ENCODE measurements at places on chromosomes 12 and 14.

DNA sequence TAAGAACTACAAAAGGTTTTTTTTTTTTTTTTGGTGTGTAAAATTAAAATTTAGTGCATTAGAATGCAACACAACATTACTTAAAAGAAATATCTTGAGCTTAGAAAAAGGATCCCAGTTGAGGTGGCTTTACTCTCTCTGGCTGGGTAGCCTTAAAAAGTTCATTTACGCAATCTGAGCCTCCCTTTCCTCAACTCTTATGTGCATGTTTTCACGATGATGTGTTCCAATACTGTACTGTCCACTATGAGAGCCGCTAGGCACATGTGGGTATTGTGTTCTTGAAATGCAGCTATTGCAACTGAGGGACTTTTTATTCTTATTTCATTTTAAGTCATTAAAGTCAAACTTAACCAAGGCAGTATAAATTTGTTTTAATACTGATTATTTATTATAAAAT lies 460.9 kb upstream of the SYT1 start:
- no peak for DNase-seq

- DNase-seq = no peak
Observed at GRCh38 chr12:93552427-93552826, 20.0 kb upstream of the SOCS2 start.

DNA sequence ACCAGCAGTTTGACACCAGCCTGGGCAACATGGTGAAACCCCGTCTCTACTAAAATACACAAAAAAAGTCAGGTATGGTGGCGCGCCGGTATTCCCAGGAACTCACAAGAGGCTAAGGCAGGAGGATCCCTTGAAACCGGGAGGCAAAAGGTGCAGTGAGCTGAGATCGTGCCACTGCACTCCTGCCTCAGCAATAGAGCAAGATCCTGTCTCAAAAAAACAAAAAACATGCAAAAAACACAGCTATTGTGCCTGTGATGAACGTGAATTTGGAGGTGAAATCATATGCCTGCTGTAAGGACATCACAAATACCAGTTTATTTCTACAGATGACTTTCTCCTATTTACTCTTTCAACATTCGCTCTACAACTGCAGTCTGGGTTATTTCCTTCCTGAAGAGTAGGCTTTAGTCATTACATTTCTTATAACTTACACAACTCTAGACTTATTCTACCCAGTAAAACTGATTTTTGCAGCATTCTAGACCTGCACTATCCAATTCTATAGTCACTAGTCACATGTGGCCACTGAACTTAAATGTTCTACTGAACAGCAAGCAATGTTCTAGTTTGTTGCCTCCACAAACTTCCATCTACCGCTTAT lies 48.3 kb downstream of the HNRNPC start:
- no peak for DNase-seq

DNA sequence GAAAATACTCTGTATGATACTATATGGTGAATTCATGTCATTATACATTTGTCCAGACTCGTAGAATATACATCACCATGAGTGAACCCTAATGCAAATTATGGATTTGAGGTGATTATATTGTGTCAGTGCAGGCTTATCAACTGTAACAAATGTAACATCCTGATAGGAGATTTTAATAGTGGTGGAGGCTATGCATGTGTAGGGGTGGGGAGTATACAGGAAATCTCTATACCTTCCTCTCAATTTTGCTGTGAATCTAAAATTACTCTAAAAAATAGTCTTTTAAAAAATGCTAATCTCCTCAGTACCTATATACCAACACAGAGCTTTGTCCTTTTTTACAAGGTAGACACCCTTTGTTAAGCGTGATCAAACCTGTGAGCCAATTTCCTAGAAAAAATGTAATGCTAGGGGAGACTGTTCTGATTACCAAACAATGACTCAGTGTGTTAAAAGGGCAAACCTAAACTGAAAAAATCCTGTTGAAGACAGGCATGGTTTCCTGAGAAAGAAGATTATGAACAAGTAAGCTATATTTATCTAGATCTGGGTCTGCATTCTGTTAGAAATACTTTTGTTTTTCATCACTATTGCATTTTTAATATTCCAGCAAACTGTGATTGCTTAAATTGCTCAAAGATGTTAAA lies 170.9 kb downstream of the DUSP6 start:
- no peak for DNase-seq

GRCh38 chr12:126030573-126030972 lies 965.3 kb downstream of the AACS start:
- DNase-seq = no peak

DNA sequence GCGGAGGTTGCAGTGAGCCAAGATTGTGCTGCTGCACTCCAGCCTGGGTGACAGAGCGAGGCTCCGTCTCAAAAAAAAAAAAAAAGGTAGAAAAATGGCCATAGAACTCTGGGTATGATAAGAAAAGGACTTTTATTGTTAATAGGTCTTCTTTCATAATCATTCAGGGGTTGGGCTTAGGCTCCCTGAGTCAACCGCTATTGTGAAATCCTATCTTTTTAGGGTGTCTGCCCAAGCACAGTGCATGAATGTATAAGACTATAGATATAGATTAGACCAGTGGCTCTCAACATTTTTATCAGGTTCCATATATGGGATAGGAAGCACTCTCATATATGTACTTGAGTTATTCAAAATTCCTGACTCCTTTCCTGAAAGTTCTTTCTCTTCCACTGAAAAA lies 48.7 kb upstream of the USP15 start:
- DNase-seq = no peak

DNA sequence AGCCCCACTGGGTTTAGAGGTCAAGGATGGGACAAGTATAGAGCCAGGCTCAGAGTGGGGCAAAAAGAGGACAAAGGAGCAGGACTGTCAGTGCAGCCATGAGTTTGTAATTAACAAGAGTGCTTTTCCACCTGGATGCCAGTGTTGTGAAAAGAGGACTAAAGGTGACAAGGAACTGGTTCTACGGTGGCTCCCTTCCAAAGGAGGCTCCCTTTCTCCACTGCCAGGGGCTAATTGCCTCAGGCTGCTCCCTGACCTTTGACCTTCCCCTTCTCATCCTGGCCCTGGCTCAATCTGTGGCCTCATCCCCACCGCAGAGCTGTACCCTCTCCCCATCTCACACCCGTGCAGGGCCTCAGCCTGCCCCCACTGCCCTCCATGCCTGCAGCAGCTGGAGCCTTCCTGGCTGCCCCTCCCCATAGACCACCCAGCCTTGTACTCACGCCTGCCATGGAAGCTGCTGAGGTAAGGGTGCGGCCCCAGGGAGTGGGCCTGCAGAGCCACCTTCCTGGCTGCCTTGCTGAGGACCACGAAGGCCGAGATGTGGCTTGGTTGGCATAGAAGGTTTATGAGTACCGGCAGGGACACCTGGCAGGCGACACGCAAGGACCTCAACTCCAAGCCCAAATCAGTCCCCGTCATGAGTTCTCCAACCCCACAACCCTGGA lies 24.8 kb upstream of the FKBP4 start:
- no peak for DNase-seq

DNA sequence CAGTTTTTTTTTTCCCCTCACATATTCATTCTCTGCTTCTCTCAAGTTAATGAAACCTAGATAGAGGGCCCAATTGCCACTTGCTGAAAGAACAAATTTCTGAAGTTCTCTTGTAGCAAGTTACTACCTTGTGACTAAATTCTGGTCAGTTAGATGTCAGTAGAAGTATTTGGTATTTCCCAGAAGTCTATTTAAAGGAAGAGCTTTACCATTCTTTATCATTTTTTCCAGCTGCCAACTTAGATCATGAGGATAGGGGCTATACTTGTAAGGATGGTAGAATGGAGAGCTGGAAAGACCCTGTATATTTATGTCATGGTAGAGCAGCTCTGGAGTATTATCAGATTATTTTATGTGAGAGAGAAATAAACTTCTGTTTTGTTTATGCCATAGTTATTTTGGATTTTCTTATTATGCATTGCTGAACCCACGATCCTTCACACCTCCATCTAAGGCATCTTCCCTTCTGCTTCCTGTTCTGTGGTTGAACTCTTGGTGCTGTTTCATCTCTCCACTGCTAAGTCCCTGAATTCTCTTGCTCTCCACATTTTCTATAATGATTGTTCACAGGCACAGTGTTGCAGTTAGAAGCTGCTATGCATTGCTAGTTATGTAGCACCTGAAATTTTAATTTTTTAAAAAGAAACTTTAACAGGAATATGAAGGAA lies 25.9 kb downstream of the FUT8 start:
- DNase-seq = no peak

- no peak for DNase-seq
Observed at GRCh38 chr12:4908684-4909409, 858 bp upstream of the KCNA1 start.

- no peak for DNase-seq
Observed at GRCh38 chr12:24201258-24201970, 251.9 kb upstream of the SOX5 start.

DNA sequence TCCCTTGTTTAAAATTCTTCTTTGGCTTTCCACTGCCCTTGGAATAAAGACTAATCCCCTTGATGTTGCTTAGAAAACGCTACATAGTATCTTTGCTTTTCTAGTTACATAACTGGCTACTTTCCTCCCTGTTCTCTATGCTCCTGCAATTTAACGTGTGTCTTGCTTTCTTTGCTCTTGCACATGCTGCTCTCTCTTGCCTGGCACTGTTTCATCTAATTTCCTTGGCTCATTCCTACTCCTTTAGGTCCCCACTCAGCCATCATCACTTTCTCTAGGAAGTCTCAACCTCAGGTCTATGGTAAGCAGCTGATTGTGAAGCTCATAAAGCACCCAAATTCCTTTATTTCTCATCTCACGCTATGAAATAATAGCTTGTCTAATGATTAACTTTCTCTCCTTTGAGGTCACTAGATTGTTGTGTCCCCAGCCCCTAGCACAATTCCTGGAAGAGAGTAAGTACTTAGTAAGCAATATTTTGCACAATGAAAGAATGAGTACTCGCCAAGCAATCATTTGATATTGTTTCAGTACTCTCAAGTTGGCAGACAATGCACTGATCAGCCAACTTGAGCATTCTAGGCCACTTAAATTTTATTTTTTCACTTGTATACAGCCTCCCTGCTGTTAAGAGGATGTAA lies 3.3 kb downstream of the ALDH6A1 start:
- DNase-seq = no peak

DNA sequence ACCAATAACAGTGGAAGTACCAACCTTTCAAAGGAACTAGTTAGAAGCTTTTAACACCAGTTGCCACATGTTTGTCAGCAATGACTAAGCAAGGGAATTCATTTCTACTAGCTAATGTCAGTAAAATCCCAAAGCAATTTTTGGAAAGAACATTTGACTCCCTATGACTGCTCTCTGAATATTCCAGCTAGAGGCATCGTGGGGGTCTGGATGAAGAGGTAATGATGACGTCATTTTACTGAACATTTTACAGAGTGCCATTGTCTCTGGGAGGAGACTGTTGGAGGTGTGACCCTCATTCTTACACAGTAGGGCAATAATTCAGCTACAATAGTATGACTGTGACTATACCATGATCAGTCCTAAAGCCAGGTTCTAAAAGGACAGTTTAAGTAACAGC lies 204.8 kb downstream of the ITPR2 start:
- no peak for DNase-seq

GRCh38 chr14:58364316-58364715 lies 31.4 kb upstream of the TOMM20L start:
- DNase-seq = no peak

DNA sequence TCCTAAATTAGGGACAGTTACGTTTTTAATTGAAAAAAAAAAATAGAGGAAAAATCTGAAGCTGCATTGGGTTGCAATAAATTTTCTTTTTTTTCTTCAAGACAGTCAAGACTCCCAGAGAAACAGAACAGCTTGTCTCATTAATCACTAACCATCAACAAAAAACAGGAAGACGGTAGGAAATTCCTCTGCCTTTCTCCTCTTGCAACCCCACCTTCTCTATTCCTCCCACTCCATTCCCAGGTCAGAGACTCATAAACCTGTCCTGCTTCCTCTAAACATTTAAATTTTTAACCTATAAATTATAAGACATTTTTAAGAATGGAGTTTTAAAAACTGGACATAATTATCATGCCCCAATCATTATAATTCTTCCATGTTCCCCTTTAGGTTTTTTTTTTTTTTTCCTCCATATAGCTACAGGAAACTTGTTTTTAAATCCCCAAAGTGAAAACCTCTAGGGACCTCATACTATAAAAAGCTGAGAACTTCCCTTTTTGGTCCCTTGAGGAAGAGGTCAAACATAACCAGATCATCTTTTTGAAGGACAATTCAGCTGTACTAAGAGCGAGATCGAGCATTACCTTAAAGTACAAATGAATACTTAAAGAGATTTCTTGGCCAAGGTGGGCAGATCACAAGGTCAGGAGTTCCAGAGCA lies 36.0 kb downstream of the CPM start:
- DNase-seq = no peak

DNA sequence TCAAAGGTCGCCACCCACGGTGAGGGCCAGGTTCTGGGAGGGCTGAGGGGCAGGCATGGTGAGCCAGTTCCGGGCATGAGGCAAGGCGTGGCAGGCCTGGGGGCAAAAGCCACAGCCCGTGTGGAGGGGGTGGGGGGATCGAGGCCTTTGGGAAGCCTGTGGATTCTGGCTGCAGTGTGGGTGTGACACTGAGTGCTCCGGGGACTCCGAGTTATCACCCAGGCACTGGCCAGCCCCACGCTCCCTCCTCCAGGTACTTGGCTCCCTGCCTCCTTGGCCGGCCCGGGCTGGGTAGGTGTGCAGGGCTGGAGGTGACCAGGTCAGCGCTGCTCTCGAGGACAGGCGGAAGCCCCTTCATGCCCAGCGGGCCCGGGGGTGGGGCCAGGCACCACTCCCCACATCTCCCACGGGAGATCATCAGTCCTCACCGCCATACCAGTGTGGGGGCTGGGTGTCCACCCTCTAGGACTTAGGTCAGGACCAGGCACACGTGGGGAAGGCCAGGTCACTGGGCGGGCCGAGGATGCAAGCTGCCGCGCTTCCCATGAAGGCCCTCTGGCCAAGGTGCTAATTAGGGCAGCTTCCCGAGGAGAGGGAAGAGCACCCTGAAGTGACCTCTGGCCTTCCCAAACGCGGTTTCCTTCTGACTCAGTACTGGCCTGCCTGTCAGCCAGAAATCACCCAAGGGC lies 34.1 kb upstream of the TDRD9 start:
- DNase-seq = no peak

DNA sequence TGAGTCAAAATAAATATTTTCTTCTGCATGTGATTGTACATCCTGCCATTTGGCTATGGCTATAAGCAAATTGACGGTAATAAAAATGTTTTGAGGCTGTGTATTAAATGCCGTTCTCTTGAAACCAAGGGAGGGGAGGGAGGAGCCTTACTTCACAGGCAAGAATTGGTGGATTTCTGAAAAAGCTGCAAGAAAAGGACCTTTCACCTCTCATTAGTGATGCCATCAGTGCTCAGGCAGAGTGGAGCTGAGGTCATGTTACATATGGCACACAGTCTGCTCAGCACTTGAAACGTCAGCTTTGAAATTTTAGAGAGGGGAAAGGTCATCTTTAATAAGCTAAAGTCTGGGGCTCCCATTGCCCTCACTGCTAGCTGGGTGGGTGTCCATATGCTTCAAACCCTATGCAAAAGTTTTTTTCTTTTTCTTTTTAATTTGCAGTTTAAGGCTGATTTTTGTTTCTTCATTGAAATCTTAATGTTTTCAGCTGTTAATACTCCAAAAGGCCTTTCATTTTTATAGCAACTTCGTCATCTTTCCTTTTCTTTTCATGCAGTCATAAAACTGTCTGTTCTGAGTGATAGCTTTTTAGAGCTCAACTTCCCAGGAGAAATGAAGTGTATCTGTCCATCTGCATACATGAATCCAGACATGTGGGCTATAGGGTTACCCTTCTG lies 9.8 kb upstream of the SIX1 start:
- no peak for DNase-seq

Measured in left ventricle myocardium inferior (tissue), 1 donor.